A549 treated with DMSO at 1 μM for 4 hours (cell line): ENCODE measurements at places on chromosomes 11 and 22. TPM values are rescaled to one million over a fixed set of nuclear protein-coding genes. Genes with fewer than 3 reads are reported as not detected.

IL17RA gene
- 5.1 to 7.8 TPM (median 7.0 TPM) in 5 replicates for total RNA-seq

NAA40 gene
- 13.5 to 20.0 TPM (median 17.0 TPM) in 5 replicates for total RNA-seq

SDF2L1 gene
- total RNA-seq, result 38.0 to 62.9 TPM (median 50.4 TPM) in 5 replicates

ZNHIT2 gene
- total RNA-seq, result 13.2 to 23.0 TPM (median 20.9 TPM) in 5 replicates

LINC01488 gene
- total RNA-seq, result 0.07 to 0.10 TPM in 2 of 5 replicates, not detected in the others

KCNK4 gene
- total RNA-seq, result 0.06 to 0.07 TPM in 2 of 5 replicates, not detected in the others

TNKS1BP1 gene
- total RNA-seq, result 76.9 to 95.8 TPM (median 85.7 TPM) in 5 replicates

ACTN3 gene
- total RNA-seq, result 0.02 to 0.08 TPM (median 0.05 TPM) in 3 of 5 replicates, not detected in the others

SLC25A18 gene
- 0.05 TPM in 1 of 5 replicates, not detected in the others for total RNA-seq

CRYBB3 gene
- not detected in 5 replicates for total RNA-seq

USP2 gene
- 0.32 to 0.58 TPM (median 0.38 TPM) in 5 replicates for total RNA-seq

GRM5 gene
- total RNA-seq, result not detected in 5 replicates

SYCE3 gene
- 0.30 to 0.80 TPM (median 0.40 TPM) in 4 of 5 replicates, not detected in the other for total RNA-seq

OR51E2 gene
- not detected in 5 replicates for total RNA-seq

PHOX2A gene
- not detected in 5 replicates for total RNA-seq

CCDC15 gene
- 0.52 to 0.74 TPM (median 0.62 TPM) in 5 replicates for total RNA-seq

AIP gene
- 45.8 to 54.0 TPM (median 47.4 TPM) in 5 replicates for total RNA-seq

NCAPD3 gene
- total RNA-seq, result 22.5 to 31.0 TPM (median 29.4 TPM) in 5 replicates

SLC17A6 gene
- total RNA-seq, result not detected in 5 replicates

PLEKHB1 gene
- total RNA-seq, result 0.54 to 1.0 TPM (median 0.73 TPM) in 5 replicates

OR8G5 gene
- not detected in 5 replicates for total RNA-seq

MYOD1 gene
- not detected in 5 replicates for total RNA-seq

ARHGAP42 gene
- total RNA-seq, result 6.7 to 10.9 TPM (median 8.7 TPM) in 5 replicates

TYMP gene
- total RNA-seq, result 9.5 to 19.2 TPM (median 17.9 TPM) in 5 replicates

APOBEC3G gene
- total RNA-seq, result 0.05 to 0.08 TPM in 2 of 5 replicates, not detected in the others

CDCA5 gene
- 60.5 to 75.2 TPM (median 71.6 TPM) in 5 replicates for total RNA-seq

C11orf87 gene
- total RNA-seq, result 0.01 to 0.06 TPM (median 0.02 TPM) in 4 of 5 replicates, not detected in the other

GNG3 gene
- total RNA-seq, result not detected in 5 replicates

MAPK12 gene
- total RNA-seq, result 18.6 to 25.1 TPM (median 24.1 TPM) in 5 replicates

SELENOH gene
- 100 to 153 TPM (median 131 TPM) in 5 replicates for total RNA-seq

IFITM2 gene
- 48.8 to 60.8 TPM (median 58.8 TPM) in 5 replicates for total RNA-seq

PLA2G3 gene
- not detected in 5 replicates for total RNA-seq

C22orf31 gene
- not detected in 5 replicates for total RNA-seq

PLAAT4 gene
- 0.91 to 2.7 TPM (median 1.8 TPM) in 5 replicates for total RNA-seq

OR52B4 gene
- not detected in 5 replicates for total RNA-seq

OR52I1 gene
- total RNA-seq, result not detected in 5 replicates

BRSK2 gene
- 6.5 to 7.6 TPM (median 6.8 TPM) in 5 replicates for total RNA-seq

ABCG4 gene
- 0.19 to 0.36 TPM (median 0.25 TPM) in 5 replicates for total RNA-seq

TRPM5 gene
- not detected in 5 replicates for total RNA-seq

TMPRSS13 gene
- not detected in 5 replicates for total RNA-seq

PLA2G6 gene
- 3.8 to 5.4 TPM (median 4.2 TPM) in 5 replicates for total RNA-seq
